ENCODE measurements at places on chromosomes 12 and 14.

GRCh38 chr12:113425960-113426453, 3.8 kb downstream of the SDSL start:
- no peak for DNase-seq

DNA sequence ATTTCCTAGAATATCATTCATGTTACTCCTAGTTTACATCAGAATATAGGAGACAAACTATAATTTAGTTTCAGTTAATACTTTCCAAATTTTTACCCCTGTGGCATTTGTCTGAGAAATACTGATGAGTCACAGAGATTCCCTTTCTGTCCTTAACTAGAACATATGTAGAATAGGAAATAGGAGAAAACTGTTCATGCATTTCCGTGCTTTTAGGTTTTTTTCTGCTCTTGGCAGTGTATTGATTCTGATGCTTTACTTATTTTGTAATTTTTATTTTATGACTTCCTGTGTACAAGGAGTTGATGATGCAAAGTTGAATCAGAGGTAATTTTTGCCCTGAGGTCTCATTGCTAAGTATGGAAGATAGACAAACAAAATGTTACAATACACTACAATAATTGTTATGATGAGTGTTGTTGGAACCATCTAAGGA, 23.0 kb downstream of the MNAT1 start:
- DNase-seq = no peak

GRCh38 chr14:58107947-58108552, 44.0 kb downstream of the ARMH4 start:
- DNase-seq = no peak

GRCh38 chr12:47850153-47851084, 30.7 kb upstream of the HDAC7 start:
- DNase-seq = no peak

DNA sequence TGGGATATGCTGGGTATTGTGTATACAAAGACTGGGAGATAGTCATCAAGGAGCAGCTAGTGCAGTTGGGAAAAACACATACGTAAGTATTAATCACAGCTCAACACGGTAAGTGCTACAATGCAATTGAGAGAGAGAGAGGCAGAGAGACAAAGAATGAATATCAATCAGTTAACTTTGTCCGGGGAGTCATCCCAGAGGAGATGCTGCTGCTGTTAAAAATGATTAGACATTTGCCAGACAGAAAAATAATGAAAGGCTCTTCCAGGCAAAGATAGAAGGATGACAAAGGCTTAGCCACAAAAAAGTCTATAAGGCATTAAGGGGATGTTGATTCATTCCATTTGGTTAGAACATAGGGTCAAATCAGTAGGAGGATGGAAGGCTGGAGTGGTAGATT, 45.1 kb downstream of the AKAP6 start:
- DNase-seq = no peak

GRCh38 chr12:110314308-110314707, 33.3 kb downstream of the ATP2A2 start:
- no peak for DNase-seq

- DNase-seq = peak; percentile 39
These were observed 518.7 kb downstream of the TMEM121 start for GRCh38 chr14:106044949-106045596.

DNA sequence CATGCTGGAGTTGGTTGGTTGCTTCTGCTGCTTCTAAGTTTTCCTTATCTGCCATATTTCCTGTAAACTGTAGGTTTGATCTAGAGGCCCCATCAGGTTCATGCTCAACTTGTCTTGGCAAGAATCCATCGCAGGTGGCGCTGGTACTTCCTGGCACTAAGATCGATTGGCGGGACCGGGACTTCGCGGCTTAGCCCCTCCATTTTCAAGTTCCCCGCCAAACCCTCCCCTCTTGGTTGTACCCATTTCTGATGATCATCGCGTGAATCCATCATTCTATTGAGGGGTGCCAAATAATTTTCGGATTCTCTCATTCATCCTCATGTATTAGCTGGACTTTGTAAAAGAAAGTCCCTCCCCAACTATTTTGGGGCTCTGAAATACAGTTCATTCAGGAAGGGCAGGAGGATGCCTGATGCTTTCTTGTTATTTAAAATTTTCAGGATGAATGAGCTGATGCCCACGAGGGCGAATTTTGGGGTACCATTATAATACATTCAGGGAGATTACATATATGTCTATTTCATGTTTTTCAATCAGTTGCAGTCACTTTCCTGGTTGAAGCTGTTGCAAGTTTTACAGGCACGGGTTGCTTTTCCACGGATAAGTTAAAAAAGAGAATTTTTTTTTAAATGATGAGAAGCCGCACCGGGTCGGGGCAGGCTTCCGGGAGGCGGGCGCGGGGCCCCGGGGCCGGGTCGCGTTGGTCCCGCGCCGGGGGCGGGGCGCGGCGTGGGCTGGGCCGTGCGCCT, 395 bp upstream of the BRI3BP start:
- peak; percentile 82 for DNase-seq
